Foreskin keratinocyte (primary cell): ENCODE measurements at places on chromosomes 16 and 17.

- DNase-seq, result no peak
Observed at GRCh38 chr17:76783146-76783545, 45.2 kb downstream of the MFSD11 start.

GRCh38 chr17:48678141-48678971 lies 44.0 kb downstream of the PRAC1 start:
- peak; percentile 56 for DNase-seq

GRCh38 chr16:81817789-81818567 lies 38.9 kb downstream of the PLCG2 start:
- no peak for DNase-seq

GRCh38 chr16:85314512-85314971 lies 202.3 kb upstream of the CIBAR2 start:
- no peak for DNase-seq

DNA sequence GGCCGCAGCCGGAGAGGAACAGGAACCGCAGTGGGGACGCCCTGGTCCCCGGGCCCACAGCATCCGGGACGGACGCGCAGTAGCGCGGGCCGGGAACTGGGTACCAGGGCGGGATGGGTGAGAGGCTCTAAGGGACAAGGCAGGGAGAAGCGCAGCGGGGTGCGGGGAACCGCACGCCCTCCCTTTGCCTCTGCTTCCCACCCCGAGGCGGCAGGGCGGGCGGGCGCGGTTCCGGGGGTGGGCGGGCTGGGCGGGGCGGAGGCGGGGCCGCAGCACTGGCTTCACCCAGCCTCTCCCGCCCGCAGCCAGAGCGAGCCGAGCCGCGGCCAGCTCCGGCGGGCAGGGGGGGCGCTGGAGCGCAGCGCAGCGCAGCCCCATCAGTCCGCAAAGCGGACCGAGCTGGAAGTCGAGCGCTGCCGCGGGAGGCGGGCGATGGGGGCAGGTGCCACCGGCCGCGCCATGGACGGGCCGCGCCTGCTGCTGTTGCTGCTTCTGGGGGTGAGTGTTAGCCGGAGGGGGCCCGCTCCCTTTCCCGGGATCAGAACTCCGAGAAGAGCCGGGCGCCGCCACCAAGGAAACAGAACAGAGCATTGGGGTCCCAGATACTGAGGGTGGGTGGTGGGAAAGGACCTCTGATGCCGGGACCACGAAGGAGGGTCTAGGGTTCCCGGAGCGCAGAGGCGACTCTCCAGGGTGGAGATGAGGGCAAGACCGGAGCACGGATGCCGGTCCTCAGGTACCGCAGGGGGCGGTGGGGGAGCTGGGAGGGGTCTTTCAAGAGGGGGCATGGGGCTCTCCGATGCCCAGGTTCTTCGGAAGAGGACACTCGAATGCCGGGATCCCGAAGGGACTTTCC lies at the start of gene NGFR:
TSS of gene NGFR (plus strand) at position 308 of the 856 bp plus-strand sequence. CDS start at position 433, 125 bp downstream.
- DNase-seq, result no peak

GRCh38 chr17:28760601-28761562 lies 17.1 kb downstream of the TRAF4 start:
- DNase-seq, result peak; percentile 55

DNA sequence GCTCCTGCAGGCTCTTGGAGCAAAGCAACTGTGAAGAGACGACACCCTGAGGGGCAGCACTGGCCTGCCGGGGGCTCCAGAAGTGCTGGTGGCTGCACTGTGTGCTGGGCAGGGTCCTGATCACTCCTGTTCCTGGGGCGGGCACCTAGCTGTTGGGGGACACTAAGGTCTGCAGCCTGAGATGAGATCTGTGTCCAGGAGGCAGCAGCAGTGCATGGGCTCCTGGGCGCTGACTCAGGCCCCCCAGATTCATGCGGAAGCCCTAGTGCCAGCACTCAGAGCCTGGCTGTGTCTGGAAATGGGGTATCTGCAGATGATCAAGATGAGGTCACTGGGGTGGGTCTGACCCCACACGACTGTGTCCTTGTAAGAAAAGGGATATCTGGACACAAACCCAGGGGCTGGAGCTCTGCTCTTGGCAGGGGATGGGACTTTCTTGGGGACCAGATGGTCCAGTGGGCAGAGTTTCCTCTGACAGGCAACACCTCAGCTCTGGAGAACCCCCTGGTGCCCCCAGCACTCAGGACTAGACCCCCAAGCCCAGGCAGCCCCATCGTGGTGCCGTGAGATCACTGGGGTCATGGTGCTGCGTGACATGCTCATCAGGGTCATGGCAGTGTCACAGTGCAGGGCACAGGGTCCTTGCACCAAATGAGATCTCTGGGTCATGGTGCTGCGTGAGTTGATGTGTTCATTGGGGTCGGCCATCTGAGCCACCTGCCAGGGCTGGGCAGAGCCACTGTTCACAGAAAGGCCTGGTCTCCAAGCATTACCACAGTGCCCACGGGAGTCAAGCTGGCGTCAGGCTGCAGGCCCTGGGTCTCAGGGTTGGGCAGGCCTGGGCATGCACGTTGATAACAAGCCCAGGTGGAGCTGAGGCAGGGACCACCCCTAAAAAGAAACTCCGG lies 9.5 kb downstream of the FAAP100 start:
- no peak for DNase-seq

DNA sequence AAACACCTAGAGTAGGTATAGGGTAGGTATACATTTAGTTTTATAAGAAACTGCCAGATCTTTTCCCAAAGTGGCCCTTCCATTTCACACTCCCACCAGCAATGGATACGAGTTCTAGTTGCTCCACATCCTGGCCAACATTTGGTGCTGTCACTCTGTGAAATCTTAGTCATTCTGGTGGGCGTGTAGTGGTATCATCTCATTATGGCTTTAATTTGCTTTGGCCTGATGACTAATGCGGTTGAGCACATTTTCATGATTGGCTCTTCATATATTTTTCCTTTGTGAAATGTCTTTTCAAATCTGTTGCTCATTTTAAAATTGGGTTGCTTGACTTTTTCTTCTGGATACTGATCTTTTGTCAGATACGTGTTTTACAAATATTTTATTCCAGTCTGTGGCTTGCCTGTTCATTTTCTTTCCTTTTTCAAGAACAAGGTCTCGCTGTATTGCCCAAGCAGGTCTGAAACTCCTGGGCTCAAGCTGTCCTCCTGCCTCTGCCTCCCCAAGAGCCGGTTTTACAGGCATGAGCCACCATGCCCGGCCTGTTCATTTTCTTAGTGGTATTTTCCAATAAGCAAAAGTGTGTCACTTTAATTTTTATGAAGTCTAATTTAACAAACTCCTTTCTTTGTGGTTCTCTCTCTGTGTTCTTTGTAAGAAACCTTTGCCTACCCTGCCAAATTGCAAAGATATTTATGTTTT lies 192.4 kb downstream of the SEC14L1 start:
- DNase-seq, result peak; percentile 84

DNA sequence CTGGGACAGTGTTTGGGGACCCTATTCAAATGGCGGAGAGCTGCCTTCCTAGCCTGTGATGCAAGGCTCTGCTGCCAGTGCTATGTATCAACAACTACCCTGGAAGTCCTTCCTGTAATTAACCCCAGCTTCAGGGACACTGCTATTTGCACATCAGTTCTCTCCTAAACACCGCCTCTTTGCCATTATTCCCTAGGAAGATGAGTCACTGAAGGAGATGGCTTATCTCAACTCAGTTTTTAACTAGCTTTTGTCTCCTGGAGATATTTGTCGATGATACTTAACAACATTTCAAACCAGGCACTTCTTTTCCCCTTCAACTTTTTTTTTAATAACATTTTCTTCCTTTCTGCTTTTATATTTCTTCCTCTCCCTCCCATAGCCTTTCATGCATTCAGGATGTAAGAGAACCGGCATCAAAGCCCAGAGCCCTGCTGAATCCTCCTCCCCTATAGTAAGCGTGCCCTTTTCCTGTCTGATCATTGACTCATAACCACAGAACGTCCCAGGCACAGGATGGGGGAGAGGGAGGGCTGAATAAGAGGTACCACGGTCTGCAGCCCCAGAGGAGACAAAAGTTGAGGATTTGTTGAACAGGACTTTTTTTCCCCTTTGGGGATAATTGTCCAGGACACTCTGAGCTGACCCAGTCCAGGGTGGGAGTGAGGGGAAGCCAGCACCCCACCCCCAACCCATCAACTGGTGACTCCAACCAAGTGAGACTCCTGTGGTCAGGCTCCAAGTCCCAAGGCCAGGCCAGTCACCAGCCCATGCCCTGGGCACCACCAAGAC lies 387.8 kb upstream of the SALL1 start:
- peak; percentile 93 for DNase-seq

DNA sequence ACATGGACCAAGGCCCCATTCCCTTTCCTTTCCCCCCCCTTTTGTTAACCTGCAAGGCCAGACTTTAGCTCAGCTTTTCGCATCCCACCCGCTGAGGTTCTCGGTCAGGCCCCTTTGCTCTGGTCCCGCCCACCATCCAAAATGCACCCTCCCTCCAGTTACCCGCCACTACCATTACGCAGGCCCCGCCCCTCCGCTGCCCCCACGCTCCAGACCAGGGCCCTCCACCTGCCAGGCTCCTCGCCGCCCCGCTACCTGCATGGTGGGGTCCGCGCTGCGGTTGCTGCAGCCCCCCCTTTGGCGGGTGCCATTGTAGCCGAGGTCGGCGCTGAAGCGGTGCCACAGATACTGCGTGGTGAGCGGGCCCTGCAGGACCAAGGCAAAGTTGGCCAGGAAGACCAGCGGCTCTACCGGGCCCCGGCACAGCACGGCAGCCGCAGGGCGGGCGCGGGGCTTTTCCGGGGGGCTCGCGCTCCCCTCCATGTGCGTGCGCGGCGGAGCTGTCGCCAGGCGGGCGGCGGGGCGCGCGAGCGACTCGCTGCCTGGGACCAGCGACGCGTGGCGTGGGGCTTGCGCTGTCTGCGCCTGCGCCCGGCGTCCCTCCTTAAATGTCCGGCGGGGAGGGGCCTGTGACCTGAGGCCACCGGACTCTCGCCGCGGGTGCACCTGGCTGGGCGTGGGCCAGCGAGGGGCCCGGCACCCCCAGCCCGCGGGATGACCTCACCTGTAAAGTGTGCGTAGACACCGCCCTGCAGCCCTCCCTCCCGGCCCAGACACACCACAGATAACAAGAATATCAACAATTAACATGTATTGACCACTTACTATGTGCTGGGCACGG lies at the start of gene SLC46A1:
TSS of gene SLC46A1 (minus strand) at position 581 of the 841 bp plus-strand sequence. CDS start at position 483, 98 bp downstream.
- no peak for DNase-seq

DNA sequence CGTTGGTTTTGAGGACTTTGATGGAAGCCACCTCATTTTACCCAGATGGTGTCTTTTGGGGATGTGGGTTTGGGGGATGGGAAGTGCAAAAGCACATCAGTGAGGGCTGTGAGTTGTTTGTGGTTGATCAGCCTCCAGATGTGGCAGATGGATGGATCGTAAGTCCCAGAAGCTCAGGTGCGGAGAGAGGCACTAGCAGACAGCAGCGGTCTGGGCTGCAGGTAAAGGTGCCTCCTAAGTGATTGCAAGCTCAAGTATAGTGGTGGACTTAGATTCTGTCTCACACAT lies 18.0 kb downstream of the HS3ST3B1 start:
- DNase-seq, result no peak

DNA sequence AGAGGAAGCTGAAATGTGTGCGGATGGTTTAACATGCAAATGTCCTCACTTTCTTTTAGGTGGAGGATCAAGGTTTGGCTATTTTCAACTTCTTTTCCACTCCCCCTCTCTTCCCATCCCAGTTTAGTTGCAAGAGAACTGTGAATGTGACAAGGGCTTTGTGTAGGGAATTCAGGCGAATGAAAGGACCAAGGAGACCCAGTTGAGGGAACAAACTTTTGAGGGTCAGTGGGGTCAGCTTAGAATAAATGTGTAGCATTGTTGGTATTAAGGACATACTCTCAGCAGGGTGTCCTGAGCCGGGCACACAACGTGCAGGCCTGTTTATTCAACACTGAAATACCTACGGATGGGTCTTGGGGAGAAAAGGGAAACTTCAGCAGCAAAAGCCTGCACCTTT lies 346.0 kb downstream of the PMP22 start:
- no peak for DNase-seq

DNA sequence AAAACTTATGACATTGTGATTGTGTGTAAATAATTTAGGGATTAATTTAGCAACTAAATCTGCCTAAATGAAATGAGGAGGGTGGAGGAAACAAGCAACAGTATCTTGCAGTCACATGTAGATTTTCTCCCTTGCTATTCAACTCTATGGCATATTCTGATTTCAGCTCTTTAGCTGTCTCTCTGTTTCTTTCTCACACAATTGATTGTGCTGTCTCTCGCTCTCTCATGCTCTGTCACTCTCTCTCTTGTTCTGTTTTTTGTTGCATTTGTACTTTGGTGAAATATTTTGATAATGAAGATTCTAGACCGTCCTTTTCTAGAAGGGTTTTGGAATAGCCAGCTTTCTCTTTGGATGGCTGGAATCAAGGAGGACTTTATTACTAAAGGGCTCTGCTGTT lies 70.6 kb downstream of the BCAS3 start:
- no peak for DNase-seq

DNA sequence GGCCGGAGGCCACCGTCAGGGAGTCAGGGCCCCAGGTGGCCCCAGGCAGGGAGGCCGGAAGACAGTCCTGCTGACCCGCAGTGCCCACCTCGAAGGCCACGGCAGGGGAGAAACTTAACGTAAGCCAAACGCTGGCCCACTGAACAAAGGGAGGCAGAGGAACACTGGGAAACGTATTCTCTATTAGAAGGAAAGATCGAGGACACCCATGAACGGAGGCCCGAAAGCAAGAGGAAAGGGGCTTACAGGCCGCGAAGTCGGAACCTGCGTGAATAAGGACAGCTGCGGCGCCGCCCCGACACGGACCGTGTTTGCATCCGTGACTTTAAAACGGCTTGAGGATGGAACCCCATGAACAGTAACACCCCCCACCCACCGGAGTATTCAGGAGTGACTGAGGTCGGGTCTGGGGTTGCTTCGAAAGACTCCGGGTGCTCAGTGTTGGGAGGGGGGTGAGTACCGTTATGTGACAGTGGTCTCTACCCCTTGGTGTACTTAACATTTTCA lies 102.4 kb upstream of the METRNL start:
- no peak for DNase-seq

- peak; percentile 49 for DNase-seq
Observed at GRCh38 chr17:64259922-64260321, 3.1 kb downstream of the TEX2 start.

GRCh38 chr16:9327253-9327652 lies 235.8 kb downstream of the HAPSTR1 start:
- DNase-seq, result no peak

DNA sequence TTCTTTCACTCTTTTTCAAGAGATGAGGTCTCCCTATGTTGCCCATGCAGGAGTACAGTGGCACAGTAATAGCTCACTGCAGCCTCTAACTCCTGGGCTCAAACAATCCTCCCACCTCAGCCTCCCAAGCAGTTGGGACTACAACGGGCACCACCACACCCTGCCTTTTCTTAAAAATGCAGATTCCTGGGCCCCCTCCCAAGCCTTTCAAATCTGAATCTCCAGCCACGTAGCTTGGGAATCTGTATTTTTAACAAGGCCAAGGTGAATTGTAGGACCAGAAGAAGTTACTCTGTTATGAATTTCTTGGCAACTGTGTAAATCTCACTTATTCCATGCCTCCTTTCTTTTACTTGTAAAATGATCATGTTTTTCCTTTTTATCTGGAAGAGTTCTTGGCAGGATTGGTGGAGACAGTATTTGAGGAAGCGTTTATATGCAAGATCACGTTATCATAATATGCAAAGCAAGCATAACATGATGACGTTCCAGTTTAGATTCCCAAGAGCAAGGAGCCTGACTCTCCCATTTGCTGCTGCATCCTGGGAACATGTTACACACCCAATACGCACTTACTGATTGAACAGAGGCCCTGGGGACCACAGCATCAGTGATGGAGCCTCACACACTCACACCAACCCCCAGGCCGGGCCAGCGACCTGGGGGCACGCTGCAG lies 44.5 kb downstream of the LITAF start:
- DNase-seq, result no peak

- DNase-seq, result no peak
Observed at GRCh38 chr17:57993471-57994365, 5.7 kb upstream of the VEZF1 start.
